ENCODE measurements at places on chromosomes 16 and 17. TPM values are rescaled to one million over a fixed set of nuclear protein-coding genes. Genes with fewer than 3 reads are reported as not detected.

- peak; percentile 46 for DNase-seq
Measured at GRCh38 chr17:72516772-72517399, 396.1 kb downstream of the SOX9 start.

GRCh38 chr17:50637829-50638605, 3.3 kb downstream of the ABCC3 start:
- DNase-seq, result no peak

GRCh38 chr17:50816771-50817751, 18.3 kb upstream of the WFIKKN2 start:
- peak; percentile 48 for DNase-seq

GRCh38 chr16:80163339-80163738, 377.5 kb upstream of the DYNLRB2 start:
- no peak for DNase-seq

GRCh38 chr16:89037261-89038152, 56.1 kb upstream of the ACSF3 start:
- peak; percentile 81 for DNase-seq

- DNase-seq, result no peak
Measured at GRCh38 chr16:49489686-49490320, 116.2 kb downstream of the C16orf78 start.

DNA sequence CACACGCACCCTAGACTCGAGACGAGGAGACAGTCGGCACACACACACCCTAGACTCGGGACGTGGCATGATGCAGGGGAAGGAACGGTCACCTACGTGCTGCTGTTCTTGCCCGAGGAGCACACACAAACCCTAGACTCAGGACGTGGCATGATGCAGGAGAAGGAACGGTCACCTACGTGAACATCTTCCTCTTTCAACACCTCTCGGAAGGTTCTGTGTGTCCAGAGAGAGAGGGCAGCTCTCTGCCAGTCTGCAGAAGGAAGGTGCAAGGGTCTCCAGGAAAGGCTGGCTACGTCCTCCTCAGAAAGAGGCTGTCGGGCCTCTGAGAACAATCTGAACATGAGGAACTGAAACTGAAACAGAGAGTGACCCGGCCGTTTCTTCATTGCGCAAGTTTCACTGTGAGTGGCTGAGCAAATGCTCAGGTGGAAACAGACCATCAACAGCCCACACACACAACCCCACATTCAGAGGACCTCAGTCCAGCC, 43.4 kb downstream of the ZNF276 start:
- DNase-seq, result no peak

DNA sequence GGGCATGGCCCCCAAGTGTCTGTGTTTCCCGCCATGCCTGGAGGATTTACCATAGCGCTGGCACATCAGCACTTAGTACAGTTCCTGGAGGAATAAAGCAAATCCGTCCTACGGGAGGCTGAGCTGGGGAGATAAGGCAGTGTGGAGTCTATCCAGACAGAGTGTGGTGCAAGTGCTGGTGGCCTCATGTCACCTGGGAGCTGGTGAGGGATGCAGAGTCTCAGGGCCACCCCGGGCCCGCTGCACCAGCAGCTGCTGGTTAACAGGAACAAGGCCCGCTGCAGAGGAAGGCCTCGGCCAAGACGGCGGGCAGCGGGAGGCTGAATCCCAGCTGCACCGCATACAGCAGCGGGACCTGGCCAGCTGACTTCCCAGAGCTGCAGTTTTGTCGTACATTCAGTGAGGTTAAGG, 57.3 kb upstream of the CDC42EP4 start:
- no peak for DNase-seq

DNA sequence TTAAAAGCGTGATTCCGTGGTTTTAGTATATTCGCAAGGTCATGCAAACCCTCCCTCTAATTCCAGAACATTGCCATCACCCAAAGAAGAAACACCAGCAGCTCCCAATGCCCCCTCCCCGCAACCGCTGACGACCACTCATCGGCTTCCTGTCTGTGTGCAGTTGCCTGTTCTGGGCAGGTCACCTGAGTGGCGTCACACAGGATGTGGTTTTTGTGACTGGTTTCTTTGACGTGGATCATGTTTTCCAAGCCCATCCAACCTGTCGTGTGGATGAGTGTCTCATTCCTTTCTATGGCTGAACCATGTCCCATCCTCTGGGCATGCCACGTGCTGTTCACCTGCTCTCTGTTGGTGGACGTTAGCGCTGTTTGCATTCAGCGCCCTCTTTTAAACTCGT, 8.2 kb upstream of the ATP2C2 start:
- DNase-seq, result no peak

DNA sequence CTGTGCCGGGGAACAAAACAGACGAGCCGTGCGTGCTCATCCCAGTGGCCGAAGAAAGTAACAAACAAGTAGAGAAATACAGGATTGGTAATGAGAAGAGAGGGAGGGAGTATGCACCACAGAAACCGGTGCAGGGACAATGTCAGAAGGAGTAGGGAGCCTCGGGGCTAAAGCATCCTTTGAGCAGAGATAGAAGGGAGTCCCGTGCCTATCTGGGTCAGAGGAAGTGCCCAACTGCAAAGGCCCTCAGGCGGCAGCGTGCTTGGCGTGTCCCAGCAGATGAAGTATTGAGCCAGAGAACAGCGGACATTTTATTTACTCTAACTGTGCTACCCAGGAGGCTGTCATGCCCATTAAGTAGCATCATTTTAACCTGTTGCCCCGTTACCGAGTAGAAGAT, 114.9 kb upstream of the CACNG5 start:
- no peak for DNase-seq

DNA sequence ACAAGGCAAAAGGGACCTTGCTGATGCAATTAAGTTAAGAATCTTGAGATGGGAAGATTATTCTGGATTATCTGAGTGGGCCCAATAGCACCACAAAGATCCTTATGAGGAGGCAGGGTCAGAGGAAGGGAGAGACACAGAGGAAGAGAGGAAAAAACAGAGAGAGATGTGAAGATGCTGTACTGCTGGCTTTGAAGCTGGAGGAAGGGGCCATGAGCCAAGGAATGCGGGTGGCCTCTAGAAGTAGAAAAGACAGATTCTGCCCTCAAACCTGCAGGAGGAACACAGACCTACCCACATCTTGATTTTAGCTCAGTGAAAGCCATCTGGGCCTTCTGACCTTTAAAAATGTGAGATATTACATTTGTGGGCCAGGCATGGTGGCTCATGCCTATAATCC, 8.1 kb upstream of the CPSF4L start:
- no peak for DNase-seq

- DNase-seq, result no peak
Measured at GRCh38 chr16:29708917-29709600, 30.1 kb downstream of the QPRT start.

GRCh38 chr17:42248351-42249179, 27.6 kb downstream of the STAT5B start:
- DNase-seq, result peak; percentile 77

The TOX3 gene
- 11.8 TPM for total RNA-seq

The HSD17B2 gene
- total RNA-seq, result 76.7 TPM

DNA sequence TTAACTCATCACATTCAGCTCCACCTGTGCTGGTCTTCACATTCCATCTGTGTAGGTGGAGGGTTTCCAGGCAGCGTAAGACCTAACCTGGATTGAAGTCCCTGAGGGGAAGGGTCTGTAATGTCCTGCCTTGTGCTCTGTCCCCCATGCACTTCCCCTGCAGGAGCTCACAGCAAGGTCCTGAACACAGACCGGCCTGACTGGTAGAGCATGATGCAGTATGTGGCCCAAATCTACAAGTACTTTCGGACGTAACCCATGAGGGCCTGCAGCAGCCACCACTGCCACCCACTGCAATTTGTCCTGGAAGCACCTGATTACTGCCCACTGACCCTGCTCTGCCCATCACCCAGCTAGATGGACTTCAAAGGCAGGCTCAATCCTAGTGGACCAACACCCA, 36.6 kb upstream of the ADORA2B start:
- no peak for DNase-seq

GRCh38 chr16:29306201-29306600, 100.3 kb downstream of the NPIPB11 start:
- DNase-seq, result no peak

DNA sequence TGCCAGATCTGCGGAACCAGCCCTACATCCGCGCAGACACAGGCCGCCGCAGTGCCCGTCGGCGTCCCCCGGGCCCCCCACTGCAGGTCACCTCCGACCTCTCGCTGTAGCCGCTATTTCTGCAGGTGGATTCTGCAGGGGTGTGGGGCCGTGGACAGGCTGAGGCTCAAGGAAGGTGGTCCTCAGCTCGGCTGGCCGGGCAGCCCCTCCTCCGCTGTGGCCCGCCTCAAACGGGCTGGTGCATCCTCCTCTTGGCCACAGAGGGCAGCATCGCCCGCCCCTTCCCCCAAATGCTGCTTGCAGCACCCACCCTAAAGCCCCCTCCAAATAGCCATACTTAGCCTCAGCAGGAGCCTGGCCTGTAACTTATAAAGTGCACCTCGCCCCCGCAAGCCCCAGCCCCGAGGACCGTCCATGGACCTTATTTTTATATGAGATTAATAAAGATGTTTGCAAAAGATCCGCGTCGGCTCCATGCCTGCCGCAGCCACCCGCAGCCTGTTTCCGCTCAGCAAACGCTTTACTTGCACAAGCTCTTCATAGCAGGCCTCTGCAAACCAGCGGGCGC, 14.9 kb downstream of the SPATA32 start:
- DNase-seq, result peak; percentile 66

DNA sequence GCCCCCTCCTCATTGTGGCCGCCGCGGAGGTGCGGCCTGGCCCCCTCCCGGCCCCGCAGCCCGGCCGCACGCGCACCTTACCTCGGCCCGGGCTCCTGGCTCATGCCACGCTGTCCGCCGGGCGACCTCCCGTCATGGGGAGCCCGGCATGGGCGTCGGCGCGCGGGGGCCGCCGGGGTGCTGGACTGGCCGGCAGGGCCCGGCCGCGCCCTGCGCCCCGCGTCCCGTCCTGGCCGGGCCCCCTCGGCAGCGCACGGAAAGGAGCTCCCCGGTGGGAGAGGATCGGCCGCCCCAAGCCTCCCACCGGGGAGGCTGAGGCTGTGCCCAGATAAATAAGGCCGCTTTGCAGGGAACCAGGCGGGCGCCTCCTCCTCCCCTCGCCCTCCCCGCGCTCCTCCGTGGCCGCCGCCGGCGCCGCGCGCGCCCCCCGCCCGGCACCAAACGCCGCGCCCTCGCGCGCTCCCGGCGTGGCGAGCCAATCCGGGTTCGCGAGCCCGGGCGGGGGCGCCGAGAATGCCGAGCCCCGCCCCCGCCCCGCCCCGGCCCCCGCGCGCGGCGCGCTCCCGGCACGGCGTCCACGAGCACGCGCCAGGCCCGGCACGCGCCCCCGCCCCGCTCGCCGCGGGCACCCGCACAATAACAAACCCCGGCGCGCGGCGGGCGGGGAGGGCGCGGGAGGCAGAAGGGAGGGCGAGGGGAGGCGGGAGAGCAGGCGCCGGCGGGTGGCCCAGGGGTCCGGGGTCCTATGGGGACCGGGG, at the start of gene FBXL16:
Gene FBXL16, minus strand, starts transcription at position 371 of the 758 bp plus-strand sequence. CDS start 8,396 bp downstream, outside the sequence.
- DNase-seq, result no peak

The NPIPB6 gene
- total RNA-seq, result 2.2 TPM

DNA sequence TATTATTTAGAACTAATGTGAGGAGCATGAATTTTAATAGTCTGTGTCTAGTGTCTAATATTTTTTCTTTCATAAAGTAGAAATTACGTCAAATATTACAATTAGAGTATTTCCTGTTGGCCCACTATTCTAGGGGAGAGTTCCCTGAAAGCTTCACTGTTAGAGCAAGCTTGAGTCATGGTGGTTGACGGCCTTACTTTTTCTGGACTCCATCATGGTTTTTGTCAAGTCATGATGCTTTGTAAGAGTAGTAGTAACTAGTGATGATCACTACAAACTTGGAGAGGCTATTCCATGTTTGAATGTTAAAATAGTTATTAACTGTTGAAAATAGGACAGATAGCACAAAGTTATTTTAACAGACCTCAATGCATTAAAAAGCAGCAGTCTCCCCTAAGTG, 1.7 kb downstream of the PSMD11 start:
- no peak for DNase-seq

- no peak for DNase-seq
Measured at GRCh38 chr16:52657924-52658323, 111.0 kb upstream of the TOX3 start.

GRCh38 chr16:11231367-11231970, 24.5 kb downstream of the SOCS1 start:
- no peak for DNase-seq

The KRT31 gene
- total RNA-seq, result not detected

DNA sequence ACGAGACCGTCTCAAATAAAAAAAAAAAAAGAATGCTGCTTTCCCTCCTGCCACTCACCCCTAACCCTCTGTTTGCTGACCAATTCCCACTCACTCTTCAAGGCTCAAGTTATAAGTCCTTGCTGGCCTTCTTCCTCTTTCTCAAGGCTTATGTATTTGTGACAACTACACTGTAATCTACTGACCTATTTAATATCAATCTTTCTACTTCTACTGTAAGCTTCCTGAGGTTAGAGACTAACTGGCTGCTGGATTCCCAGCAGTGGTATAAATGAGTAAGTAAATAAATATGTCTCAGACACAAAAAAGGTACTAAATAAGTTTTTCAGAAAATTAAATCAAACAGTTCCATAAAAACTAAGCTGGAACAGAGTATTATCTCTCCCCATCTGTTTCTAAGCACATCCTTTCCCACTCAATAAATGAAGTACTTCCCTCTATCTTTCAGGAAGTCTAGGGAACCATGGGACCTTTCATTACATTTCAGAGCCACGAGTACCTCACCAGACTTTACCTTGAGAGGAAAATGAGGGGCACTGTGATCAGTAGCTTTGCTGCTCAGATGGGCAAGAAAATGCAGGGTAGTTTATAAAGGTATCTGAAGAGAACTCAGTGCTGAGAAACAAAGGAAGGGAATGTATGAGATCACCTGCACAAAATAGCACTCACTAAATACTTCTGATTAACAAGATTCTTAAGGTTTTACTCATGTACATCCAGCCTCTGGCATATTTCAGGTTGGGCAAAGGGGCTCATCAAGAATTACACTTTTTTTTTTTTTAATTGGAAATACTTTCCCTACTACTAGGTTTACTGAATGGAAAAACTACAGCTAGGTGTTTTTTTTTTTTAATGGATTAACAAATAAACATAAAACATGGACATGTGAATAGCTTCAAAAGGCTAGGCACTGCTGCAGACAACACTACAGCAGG, 10.8 kb downstream of the SSH2 start:
- no peak for DNase-seq

GRCh38 chr17:35192708-35193107, 1.5 kb downstream of the SLC35G3 start:
- DNase-seq, result no peak
